ENCODE measurements at places on chromosomes 5 and 9.

DNA sequence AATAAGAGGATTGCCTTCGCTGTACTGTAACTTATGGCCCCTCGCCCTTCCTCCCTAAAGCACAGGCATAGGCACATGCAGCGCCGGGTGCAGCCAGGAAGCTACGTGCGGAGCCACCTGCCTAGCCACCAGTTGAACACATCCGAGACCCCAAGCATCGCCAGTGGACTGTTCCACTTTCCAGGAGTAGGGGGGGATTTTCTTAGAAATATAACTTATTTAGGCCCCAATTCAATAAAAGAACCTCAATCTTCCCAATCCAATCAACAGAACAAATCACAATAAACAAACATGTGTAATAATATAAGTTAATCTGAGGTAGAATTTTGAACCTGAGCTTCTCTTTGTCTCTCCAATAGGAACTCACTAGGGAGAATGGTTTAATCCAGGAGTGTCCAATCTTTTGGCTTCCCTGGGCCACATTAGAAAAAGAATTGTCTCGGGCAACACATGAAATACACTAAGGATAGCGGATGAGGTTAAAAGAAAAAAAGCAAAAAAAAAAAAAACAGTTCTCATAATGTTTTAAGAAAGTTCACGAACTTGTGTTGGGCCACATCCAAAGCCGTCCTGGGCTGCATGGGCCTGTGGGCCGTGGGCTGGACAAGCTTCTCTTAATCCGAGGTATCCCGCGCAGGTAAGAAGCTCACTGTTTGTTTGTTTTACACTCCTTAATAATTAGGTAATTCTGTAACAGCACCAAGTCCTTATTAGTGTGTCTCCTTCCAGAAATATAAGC, 22.0 kb upstream of the NIPBL start:
- DNase-seq: no peak

GRCh38 chr5:14105718-14106410, 37.3 kb upstream of the TRIO start:
- DNase-seq: peak; percentile 68

DNA sequence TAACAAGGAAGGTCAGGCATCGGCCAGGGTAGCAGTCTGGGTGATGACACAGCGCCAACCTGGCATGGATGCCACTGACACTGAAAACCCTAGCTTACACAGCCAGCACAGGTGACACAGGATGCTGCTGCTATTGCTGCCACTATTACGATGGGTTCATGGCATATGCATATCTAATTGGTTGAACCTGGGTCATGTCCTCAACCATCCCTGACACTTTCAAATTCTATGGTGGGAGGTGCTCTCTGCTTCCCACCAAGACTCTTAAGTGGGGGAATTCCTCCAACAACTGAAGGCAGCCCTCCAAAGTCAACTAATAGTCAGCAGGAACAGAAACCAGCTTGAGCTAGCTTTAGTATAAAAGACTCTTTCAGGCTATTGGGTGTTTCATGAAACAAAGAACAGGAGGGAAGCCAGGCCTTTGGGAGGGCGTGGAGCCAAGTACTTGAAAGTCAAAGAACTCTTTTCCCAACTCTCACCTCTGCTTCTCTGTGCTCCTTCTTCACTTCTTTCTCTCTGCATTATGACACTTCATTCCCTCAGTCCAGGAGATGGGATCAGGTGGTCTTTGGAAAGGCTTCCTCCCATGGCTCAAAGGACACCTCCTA, 21.3 kb downstream of the PTTG1 start:
- DNase-seq: no peak

DNA sequence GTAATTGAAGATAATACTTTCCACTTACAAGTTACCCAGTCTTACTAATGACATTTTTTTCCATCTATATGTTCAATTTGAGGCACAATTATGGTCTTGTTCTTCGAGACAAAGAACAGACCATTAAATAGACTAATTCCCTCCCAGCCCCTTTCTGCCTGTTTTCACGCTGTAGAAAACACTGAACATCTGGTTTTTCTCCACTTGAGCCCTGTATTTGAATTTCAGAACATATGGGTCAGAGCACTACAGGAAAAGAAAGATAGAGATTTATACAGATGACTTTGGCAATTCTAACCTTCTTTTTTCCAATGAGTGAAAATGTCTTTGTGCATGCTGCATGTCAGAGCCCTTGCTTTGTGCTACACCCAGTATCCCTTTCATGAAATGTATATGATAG, 506.9 kb downstream of the LRRC70 start:
- no peak for DNase-seq

DNA sequence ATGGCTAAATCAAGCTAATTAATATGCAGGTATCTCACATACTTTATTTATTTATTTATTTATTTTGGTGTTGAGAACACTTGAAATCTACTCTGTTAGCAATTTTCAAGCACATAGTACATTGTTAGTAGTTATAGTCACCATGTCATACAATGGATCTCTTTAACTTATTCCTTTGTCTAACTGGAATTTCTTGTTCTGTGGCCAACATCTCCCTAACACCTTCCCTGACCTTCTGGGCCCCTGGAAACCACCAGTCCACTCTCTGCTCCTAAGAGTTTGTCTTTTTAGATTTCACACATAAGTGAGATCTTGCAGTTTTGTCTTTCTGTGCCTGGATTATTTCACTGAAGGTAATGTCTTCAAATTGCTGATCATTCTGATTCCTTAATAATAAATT, 229.1 kb downstream of the SEMA5A start:
- DNase-seq: no peak

- no peak for DNase-seq
These were observed 50.3 kb downstream of the HINT1 start for GRCh38 chr5:131114754-131115153.

GRCh38 chr5:119512277-119512676, 60.0 kb downstream of the HSD17B4 start:
- DNase-seq: no peak

DNA sequence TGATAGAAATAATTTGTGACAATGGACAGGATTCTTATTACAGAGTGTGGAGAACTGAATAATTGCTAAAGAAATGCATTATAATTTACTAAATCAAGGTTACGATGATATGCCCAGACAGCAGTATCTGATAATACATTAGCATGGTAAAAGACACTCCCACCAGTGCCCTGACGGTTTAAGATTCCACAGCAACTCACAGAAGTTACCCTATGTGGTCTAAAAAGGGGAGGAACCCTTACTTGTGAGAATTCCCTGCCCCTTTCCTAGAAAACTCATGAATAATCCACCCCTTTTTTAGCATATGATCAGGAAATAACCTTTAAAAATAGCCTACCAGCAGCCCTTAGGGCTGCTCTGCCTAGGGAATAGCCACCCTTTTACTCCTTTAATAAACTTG, 244.7 kb upstream of the SLC24A2 start:
- no peak for DNase-seq
